NCI-H524 (cell line): ENCODE measurements at places on chromosomes 6 and 20.

- DNase-seq, result peak; percentile 97
These were observed 32.8 kb downstream of the TCF15 start for GRCh38 chr20:577167-577791.

- DNase-seq, result peak; percentile 63
These were observed 673 bp downstream of the MARCKS start for GRCh38 chr6:113857556-113858479.

- DNase-seq, result peak; percentile 91
These were observed 45.1 kb downstream of the CPNE5 start for GRCh38 chr6:36793913-36794712.

- DNase-seq, result no peak
These were observed 73.0 kb upstream of the NRSN1 start for GRCh38 chr6:24053057-24053456.

DNA sequence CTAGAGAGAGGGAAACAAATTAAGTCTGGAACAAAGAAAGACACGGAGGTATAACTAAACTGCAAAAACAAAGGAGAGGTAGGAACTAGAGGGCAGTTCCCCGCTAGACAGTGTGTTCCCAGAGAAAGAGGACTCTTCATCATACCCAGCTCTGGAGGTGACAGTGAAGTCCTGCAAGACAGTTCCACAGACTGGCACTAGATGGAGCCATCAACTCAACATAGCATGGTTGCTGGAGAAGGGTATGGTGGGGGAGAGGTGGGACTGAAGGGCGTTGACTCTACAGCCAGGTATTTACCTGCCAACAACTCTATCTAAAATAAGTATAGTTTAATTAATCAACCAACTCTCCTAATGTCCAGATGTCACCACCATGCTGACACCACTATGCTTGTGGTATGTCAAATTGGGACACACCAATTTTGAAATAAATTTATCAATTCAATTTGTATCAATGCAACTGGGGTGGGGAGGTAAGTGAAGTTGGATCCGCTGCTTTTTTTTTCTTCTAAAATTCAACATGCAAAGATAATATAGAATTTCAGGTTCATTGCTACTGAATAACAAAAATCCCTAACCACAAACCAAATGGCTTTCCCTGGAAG lies 9.7 kb downstream of the BACH2 start:
- peak; percentile 56 for DNase-seq

DNA sequence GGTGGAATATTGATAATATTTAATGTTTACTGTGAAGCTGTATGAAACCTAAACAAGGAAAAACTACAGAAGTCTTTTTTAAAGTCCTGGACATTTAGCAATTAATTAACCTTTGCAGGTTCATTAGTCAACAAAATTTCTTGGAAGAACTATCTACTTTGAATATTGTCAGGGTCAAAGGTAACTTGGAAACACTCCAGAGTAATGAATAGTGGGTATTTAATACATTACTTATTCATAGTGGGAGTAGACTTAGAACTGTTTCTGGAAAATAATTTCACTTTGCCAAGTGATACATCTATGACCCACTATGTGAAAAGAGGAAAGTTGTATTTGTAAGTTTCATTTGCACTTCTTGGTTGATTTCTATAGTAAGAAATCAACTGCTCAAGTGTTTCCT lies 319.1 kb downstream of the TFAP2B start:
- no peak for DNase-seq

DNA sequence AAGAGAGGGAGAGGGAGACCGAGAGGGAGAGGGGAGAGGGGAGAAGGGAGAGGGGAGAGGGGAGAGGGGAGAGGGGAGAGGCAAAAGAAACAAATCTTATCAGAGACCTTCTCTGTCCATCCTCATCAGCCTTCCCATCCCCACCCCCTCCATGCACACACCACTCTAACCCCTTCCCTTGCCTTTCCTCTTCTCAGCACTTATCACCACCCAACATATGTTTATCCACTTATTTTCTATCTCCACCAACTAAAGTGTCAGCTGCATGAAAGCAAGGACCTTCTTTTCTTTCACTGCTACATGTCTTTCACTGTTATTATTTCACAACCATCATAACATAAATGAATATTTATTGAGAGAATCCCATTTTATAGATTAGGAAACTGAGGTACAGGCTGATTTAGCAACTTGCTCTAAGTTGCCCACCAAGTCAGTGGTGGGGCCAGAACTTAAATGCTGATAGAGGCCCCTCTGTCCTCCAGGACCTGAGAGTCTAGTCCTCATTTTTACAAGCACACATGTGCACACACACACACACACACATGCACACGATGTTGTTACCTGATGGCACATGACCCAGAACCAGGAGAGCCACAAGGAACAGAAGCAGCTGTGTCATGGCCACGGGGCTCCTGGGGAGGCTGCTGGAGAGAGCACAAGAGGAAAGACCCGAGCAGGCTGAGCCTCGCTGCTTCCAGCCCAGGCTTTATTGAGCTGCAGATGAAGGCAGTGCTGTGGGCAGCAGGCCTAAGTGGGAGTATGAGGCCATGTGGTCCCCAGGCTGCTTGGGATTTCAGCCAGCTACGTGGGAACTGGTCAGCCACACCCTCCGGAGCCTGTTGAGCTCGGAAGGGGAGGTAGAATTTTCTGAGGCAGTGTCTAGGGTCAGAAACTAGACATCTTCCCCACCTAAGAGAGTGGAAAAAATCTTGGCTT lies 2.3 kb downstream of the DEFB124 start:
- no peak for DNase-seq

DNA sequence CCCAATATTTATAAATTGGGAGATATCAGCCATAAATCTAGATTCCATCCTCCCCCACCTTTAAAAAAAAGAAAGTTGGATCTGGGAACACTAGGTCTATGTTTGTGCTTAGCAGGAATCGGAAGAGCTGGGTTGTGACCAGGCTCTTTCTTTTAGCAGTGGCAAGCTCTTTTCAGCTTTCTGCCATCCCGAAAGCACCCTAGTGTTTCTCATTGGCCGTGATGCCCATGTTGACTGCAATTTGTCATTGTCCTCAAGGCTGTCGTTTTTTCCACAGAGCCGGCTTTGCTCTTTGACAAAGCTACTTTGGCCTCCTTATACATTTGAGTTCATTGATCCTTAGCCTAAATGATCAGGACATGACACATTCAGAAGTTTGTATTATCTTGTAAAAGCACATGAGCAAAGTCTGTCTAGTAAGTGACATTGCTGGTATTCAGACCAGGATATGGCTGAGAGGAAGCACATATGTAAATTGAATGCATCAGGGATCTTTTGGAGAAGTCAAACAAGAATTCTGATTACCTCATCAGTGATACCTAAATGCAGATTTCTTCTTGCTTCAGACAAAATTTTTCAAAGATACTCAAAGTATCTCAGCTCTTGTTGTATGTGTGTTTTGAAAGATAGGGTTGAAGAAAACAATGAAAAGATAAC lies 50.1 kb downstream of the CARMIL1 start:
- no peak for DNase-seq

DNA sequence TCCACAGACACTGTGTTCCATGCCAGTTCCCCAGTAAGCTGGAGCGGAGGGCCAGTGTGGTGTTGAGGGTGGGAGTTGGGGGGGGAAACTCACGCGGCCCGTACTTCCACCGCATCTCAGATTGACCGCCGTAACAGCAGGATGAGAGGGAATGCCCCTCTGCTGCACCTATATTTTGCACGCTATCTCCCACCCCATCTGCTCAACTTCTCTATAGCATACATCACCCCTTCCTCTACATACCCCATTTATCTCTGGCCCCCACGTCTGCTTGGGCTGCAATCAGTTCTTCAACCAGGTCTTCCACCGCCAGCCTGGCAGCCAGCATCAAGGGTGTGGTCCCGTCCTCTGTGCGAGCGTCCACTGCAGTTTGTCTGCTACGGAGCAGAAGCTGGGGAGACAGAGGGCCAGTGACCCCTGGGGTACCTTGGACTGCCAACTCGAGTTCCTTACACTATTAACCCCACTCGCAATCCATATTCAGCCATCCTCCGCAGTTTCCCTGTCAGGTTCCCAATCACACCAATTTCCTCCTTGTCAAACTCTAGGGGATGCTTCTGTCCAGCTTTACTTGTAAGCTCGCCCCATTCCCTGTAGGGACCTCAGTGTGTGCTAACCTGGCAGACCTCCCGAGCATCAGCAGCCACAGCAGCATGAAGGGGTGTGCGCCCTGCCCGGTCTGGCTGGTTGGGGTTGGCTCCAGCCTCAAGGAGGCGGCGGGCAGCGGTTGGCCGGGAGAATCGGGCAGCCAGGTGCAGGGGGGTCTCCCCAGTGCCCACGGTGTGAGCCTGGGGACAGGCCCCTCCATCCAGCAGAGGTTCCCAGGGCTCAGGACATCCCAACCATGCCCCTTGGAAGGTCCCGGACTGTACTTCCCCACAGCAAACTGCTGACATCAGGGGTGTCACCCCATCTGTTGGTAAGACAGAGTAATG lies 4.5 kb upstream of the GPSM3 start:
- DNase-seq, result no peak

DNA sequence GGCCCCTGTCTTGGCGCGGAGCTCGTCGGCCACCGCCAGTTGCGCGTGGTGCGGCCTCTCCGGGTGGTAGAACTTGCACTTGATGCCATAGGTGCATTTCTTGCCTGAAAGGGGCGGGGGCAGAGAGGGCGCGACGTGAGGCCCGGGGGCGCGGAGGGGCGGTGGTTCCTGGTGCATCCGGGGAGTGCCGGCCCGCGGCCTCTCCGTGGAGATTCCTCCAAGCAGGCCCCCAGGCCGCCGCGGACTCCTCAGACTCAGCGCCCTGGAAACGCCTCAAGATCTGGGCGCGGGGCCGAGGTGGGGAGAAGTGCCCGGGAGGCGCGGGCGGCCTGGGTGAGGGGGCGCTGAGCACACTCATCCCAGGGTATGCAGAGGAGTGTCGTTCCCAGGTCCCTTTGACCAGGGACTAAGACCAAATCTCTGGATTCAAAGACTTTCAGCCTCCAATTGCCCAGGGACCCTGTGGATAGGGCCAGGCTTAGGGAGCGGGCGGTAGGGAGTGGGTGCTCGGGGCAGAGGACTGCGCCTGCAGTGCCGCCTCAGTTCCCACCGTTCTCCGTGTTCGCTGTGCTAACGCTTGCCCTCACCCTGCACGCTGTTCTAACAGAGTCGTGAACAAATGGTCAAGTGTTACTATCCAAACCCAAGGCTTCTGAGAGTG lies 33.3 kb downstream of the ZC3H12D start:
- DNase-seq, result no peak

DNA sequence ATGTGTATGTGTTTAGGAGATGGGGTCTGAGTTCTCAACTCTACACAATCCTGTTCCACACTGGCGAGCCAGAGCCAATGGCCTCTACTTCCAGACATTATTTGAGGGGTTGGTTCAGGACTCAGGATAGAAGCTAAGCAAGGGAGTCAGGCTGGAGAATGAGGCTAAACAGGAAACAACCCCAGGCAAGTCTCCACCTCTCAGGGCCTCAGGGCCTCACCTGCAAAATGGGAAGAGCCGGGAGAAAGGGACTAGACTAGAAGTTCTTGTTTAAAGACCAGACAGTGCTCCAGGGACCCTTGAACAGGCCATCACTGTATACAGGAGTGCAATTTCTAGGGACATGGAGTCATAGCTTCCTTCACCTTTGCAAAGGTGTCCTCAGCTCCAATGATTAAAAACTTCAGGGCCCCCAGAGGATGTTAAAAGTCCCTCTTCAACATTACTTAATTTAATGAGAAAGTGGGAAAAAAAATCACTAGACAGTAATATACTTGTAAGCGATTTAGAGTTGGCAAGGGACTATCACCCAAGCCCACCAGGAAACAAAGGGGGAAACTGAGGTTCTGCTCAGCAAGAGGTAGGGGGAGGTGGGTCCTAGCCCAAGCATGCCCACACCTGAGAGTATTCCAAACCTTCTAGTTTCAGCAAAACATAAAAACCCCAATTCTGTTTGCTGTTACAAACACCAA lies 41.7 kb downstream of the ZMYND8 start:
- no peak for DNase-seq

- DNase-seq, result no peak
These were observed 137.9 kb upstream of the RNF24 start for GRCh38 chr20:4153251-4153650.

DNA sequence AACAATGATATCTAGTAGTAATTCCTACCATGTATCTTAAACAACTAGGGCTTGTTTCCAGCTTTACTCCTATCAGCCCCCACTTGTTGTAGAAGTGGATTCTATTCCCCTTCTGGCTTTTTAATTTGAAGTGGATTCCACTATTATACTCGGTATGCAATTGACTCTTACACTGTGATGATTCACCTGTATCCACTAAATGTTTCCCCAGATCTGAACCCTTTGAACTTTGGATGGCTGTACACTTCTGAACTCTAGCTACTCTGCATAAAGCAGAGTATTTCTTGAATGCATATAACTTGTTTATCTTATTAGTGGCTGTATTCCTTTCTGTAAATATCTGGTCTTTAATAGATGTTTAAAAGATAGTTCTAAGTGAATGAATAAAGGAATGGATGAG lies 538.4 kb upstream of the NRSN1 start:
- no peak for DNase-seq

DNA sequence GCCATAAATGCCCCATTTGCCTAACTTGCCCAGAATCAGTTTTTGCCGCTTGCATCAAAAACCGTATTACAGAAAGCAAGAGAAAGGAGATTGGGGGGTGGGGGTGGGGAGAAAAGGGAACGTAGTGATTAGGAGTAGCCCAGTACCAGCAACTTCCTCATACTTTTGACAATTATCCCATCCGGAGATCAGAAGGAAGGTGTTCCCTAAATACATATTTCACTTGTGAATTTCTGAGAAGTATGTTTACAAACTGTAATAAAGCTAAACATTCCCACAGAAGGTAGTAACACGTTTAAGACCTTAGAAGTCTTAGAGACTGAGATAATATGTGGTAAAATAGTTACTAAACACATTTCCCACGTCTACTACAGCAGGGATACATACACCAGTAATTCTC lies 14.5 kb downstream of the PREP start:
- no peak for DNase-seq

- DNase-seq, result no peak
These were observed 40.6 kb upstream of the NKX2-2 start for GRCh38 chr20:21554376-21554890.

DNA sequence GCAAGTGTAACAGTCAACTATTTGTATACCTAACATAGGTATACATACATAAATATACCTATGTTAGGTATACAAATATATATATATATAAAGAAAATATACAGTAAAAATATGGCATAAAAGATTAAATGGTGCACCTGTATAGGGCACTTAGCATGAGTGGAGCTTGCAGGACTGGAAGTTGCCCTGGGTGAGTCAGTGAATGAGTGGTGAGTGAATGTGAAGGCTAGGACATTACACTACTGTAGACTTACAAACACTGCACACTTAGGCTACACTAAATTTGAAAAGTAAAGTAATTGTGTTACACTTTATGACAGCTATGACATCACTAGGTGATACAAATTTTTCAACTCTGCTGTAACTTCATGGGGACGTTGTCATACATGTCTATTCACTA lies 65.6 kb downstream of the CDC5L start:
- DNase-seq, result no peak

GRCh38 chr20:13841206-13841605 lies 56.4 kb downstream of the NDUFAF5 start:
- DNase-seq, result peak; percentile 21

DNA sequence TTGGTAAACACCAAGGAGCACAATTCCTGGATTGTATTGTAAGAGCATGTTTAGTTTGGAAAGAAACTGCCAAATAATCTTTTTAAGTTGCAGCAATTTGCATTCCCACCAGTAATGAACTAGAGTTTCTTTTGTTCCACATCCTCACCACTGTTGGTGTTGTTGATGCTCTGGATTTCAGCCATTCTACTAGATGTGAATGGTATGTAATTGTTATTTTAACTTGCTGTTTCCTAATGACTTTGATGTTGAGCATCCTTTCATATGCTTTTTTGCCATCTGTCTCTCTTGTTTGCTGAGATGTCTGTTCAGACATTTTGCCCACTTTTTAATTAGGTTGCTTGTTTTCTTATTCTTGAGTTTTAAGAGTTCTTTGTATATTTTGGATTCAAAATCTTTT lies 1654.1 kb downstream of the GRIK2 start:
- DNase-seq, result no peak
